Activated T-helper 1 cell treated with anti-CD3 and anti-CD28 coated beads, Interleukin-2, amount 50 U/mL, for 16 hours (primary cell): ENCODE measurements at places on chromosomes 1 and 21.

- DNase-seq: no peak
Measured at GRCh38 chr1:167763525-167764220, 41.9 kb downstream of the MPZL1 start.

DNA sequence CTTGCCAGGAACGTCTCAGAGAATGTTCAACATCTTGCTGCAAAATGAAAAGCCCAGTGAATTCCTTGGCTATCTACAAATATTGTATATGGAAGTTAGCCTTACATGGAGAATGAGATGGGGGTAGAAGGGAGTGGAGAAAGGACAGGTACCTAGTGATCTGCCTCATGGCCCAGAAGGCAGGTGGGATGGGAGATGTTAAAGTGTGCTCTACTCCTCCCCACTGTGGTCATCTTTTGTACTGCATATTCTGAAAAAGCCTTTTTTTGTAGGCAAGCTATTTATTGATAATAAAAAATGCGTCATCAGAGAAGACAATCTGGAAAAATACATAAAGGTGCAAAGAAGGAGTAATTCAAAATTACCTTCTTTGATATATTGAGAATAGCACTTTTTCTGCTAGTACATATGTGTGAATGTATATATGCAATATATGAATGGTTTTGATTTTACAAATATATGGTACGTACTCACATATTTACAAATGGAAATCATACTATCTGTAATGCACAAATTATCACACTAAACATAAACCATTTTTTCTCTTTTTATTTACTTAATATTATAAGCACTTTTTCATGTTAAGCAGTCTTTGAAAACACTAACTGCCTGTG lies 19.1 kb upstream of the SLC5A9 start:
- no peak for DNase-seq

- DNase-seq: no peak
Measured at GRCh38 chr1:160251011-160251410, 11.3 kb downstream of the DCAF8 start.

DNA sequence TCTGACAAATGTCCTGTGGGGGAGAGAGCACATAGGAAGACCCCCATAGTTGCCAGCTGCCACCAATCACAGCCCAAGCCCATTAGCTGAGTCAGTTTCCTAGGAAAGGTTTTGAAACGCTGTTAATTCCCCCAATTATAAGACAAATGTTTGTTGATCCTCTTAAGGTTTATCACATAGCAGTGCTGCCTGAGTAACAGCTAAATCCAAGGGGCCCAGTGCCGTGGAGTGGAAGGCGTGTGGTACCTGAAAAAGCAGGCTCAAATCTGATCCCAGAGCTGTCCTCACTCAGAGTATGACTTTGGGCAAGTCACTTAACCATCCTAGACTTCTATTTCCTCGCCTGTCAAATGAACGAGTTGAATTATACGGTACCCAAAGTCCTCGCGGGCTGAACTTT lies 69.5 kb downstream of the GRIK3 start:
- no peak for DNase-seq

DNA sequence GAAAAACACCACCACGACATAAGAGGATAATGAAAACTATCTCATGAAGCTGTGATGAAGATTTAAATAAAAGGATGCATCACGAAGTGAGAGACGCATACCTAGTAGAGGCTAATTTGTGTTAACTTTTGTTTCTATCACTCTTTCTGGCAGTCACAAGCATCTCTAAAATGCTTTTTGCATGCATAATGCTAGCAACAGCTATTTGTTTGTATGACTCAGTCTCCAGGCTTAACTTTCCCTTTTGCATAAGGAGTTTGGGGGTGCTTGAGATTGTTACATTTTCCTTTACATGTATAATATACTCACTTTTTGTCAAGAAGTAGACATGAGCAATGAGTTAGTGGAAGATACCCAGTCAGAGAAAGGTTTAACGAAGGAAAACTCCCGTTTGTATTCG lies 385.4 kb downstream of the DISC1 start:
- DNase-seq: no peak

GRCh38 chr1:204074274-204075138 lies 1.6 kb downstream of the SOX13 start:
- no peak for DNase-seq

- DNase-seq: no peak
Measured at GRCh38 chr1:169484683-169485430, 887 bp downstream of the SLC19A2 start.

GRCh38 chr1:16067127-16067768 lies 6.2 kb downstream of the FAM131C start:
- no peak for DNase-seq

DNA sequence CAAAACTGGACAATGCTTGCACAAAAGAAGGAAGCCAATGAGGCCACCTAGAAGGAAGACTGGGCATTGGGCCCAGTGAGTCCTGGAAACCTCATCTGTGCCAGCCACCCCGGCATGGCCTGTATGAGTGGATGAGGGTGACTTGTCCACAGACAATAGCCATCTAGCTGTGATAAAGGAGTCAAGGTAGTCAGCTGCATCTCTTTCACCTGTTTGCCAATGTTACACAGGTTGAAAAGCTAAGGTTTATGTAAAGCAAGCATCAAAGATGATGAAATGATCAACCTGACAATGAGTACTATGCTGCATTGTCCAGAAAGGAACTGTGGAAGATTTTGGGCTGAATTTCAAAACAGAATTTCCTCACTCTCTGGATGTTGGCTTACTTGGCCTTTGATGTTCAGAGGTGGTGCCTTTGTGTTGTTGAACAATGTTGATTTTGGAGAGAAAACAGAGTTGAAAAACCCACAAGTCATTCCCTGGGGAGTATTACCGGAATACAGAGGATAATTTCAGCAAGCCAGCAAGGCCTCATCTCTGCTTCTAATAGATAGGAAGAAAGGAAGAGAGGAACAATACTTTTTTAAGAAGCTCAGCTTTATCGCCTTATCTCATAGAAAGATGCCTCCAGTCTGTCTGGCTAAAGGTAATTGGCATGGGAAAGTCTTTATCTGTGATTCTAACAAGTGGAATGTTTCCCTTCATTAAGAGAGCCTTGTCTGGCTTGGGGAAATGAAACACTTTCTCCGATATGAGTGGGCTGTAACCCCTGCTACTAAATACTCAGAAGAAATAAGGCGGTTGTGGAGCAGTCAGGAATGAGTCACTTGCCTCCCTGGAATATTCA lies 11.4 kb upstream of the SELE start:
- no peak for DNase-seq

DNA sequence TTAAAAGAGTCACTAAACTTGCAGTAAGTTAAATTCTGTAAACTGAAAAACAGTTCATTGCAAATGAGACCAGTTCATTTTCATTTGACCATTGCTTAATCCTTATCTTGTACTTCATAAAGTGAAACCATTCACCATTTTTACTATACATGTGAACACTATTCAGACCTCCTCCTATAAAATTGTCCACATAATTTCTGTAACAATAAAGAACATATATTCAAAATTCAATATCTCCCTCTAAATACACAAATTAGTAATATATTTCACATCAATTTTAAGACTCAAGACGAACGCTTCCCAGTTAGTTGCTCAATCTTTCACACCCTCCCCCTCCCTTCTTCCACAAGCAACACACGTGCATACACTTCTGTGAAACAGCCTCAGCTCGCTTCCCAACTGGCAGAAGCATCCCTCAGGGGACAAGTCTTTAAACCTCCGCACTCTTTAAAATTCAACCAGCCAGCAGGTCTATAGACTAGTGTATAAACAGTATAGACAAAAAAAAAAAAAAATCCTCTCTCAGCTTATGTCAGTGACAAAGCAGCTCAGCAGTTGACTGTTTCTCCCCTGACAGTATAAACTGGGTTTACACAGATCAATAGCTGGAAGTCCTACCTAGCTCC lies 99.6 kb downstream of the DENND1B start:
- no peak for DNase-seq

GRCh38 chr1:169009666-169010065 lies 96.8 kb upstream of the ATP1B1 start:
- DNase-seq: no peak

GRCh38 chr1:100624886-100625610 lies 87.1 kb downstream of the GPR88 start:
- DNase-seq: no peak

DNA sequence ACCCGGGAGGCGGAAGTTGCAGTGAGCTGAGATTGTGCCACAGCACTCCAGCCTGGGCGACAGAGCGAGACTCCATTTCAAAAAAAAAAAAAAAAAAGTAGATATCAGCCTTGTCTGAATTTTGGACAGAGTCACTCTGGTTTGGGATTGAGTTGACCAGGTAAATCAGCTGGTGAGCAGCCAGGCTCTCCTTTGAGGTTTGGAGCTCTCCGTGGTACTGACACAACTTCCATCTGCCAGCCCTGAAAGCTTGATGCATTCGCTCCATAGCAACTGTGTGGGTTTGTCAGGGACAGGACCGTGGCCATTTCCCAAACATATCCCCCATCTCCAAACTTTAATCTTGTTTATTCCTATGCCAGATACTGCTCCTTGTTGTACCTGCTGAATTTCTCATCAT lies 155.2 kb downstream of the DMRTA2 start:
- no peak for DNase-seq

GRCh38 chr1:85494904-85495266 lies 29.9 kb upstream of the DDAH1 start:
- DNase-seq: no peak

- no peak for DNase-seq
Measured at GRCh38 chr1:6545276-6546112, 8.8 kb downstream of the NOL9 start.

DNA sequence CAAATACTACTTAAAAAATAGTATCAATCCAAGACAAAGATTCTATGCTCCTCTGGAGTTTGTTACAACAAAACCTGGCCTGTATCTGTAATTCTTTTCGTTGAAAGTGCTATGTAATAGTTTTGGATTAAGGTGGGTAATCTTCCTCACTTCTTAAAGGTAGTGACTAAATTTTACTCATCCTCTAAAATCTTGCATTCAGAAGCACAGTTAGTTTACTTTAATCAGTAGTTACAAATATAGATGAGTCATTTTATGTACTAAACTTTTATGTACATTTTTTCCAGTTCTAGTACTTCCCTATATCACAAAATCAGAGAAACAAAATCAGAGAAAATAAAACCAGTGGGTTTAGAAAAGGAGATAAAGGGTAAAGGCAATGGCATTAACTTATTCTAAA lies 51.3 kb downstream of the ZNHIT6 start:
- DNase-seq: no peak

- no peak for DNase-seq
Measured at GRCh38 chr1:107523736-107524135, 382.9 kb downstream of the NTNG1 start.

DNA sequence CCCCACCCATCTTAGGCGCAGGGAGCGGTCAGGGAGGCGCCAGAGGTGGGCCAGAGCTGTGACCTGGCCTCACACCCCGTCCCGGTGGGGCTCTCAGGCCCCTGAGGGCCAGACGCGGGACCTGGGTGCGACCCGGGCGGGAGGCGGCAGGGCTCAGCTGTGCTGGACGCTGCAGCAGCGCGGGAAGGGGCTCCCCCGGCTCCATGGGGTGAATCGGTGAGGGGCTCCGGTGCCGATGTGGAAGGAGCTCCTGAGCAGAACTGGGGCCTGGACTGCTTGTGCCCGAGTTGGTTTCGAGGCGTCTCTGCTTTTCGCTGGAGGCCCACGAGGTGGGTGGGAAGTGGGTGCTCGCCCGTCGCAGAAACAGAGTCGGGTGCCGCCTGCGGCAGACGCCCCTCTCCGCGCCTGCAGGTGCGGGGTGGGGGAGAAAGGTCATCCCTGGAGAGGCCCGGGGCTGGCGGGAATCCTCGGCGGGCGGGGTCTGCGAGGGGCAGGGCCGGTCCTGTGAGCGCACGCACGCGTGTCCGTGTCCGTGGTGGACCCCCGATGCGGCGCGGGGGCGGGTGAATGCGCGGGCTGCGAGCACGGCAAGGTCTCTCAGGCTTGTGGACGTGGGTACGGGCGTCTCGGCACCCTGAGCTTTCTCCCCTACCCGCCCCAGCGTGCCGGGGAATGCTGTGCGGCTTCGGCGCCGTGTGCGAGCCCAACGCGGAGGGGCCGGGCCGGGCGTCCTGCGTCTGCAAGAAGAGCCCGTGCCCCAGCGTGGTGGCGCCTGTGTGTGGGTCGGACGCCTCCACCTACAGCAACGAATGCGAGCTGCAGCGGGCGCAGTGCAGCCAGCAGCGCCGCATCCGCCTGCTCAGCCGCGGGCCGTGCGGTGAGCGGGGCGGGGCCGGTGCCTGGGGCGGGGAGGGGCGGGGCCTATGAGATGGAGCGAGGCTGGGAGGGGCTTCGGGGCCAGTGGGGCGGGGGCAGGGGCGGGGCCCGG lies 20.4 kb downstream of the AGRN start:
- DNase-seq: peak; percentile 71

DNA sequence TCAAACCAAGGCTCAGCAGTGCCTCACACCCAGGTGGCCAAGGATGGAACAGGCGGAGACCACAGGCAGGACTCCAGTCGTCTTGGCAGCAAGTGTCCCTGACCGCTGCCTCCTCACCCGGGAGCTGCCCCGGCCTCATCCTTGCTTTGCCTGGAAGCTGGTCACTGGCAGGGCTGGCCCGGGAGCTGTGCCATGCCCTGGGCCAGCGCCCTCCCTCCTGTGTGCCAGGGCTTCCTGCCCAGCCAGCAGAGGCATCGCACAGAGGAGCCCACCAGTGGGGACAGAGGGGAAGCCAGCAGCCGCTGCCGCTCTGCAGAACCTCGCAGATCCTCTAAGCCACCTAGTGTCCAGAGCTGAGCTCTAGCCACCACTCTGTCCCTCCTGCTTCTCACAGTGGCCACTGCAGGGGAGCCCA lies 7.8 kb downstream of the CASZ1 start:
- no peak for DNase-seq

GRCh38 chr1:239511875-239512274 lies 125.5 kb downstream of the CHRM3 start:
- no peak for DNase-seq

- no peak for DNase-seq
Measured at GRCh38 chr1:171037626-171038025, 53.1 kb upstream of the FMO3 start.

GRCh38 chr1:168134642-168135041 lies 2.1 kb downstream of the GPR161 start:
- no peak for DNase-seq

GRCh38 chr1:55284856-55285255 lies 69.7 kb upstream of the USP24 start:
- DNase-seq: no peak

DNA sequence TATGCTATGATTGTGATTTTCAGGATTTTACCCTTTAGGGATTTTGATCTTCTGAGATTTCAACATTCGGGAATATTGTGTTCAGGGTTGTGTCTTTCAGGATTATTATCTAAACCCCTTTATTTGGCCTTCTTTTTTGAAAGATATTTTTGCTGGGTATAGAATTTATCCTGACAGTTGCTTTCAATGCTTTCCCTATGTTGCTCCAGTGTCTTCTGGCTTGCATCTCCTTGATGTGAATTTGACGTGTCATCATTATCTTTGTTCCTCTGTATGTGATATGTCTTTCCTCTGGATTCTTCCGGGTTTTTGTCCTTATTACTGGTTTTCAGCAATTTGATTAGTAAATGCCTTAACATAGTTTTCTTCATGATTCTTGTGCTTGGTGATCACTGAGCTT lies 25.9 kb upstream of the RIPK4 start:
- DNase-seq: no peak
